ENCODE measurements at places on chromosomes 7 and 10. TPM values are rescaled to one million over a fixed set of nuclear protein-coding genes. Genes with fewer than 3 reads are reported as not detected.

The ANKRD61 gene
- 0.89 TPM for total RNA-seq

GRCh38 chr10:20446561-20447193 is 450.4 kb downstream of the NEBL start:
- DNase-seq = no peak

- no peak for DNase-seq
These were observed 6.0 kb downstream of the PPP1R9A start for GRCh38 chr7:94913391-94913790.

- DNase-seq = no peak
These were observed 244.4 kb upstream of the PPP2R2D start for GRCh38 chr10:131656431-131656841.
